Tibial artery (tissue), 4 donors: ENCODE measurements at places on chromosomes 2 and 18.

- peak; percentile 91 for DNase-seq
These were observed 135.4 kb upstream of the MGAT5 start for GRCh38 chr2:134118279-134119116.

DNA sequence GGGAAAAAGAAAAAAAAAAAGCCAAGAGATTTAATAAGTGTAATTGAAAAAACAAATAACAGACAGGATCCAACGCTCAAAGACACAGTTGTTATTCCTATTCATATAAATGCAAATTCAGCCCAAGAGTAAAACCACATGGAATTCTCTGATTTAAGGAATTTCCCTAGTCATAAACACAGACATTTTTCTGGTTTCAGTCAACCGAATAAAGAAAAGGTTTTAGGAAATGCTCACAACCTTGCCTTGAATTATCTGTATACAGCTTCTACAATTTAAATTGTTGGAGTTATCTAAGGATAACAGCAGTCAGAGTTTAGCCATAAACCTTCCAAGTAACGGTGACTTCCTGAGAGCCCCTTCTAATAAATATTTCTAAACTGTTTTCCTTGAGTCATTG is 122.7 kb downstream of the VWC2L start:
- no peak for DNase-seq

DNA sequence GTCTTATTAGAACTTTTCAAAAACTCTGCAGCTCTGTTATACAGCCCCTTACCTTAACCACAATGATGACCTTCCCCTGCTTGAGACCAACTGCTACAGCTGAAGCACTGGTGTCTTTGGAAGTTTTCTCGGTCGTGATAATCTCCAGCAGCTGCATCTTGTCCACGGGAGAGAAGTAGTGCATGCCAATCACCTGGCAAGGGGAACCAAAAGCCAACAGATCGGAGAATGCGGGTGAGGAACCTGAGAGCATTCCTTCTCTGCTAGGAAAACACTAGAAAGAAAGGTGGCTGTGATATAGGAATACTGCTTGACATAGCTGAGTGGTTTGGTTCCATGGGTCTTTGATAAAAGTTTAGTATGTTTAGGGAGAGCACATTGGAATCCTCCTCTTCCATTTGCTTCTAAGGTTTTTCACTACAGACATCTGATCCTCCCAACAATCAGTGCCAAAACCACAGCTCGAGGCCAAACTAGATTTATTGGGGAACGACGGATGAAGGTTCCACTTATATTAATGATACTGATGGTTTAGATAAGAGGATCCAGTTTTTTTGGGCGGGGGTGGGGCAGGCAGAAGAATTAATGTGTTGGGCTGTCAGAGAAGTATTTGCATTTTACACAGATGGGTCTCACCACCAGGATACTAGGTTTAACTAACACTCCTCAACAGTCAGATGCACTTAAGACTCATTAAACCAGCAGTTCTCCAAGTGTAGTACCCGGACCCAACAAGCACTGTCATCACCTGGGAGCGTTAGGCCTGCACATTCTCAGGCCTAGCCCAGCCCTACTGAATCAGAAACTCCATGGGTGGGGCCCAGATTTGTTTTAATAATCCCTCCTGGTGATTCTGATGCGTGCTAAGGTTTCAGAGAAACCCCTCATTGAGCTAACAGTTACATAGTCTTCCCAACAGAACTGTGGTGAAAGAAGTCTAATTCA is 22.4 kb downstream of the GAREM2 start:
- DNase-seq = no peak

GRCh38 chr2:217066510-217067270 is 206.8 kb upstream of the TNP1 start:
- DNase-seq = no peak

DNA sequence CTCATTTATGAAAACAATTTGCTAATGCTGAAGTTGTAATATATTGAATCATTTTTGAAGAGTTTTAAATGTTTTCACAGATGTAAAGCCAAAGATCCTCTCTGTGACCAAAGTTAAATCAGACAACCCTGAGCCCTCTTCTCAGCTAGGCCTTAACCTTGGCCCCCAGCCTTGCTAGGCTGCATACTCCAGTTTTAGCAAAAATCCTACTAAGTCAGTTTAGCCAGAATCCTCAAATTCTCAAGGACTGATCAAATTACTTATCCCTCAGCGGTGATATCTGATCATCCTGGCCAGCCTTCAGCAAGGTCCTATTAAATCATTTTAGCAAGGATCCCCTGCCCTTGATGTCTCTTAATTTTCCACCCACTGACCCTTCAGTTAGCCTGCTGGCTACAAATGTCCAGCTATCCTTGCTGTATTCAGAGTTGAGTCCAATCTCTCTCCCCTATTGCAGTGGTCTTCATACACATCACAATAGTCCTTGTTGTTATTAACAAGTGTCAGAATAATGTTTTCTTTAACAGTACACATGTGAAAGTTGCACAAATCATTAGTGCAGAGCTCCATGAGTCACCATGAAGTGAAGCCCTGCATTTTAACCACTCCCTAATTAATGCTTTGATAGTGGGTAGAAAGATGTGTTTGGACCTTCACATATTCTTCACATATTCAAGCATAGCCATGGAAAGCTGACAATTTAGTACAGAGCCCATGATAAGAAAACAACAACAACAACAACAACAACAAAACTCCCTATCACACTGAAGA is 206.4 kb downstream of the NBAS start:
- no peak for DNase-seq

GRCh38 chr2:236818281-236819045 is 248.8 kb downstream of the ACKR3 start:
- DNase-seq = no peak

DNA sequence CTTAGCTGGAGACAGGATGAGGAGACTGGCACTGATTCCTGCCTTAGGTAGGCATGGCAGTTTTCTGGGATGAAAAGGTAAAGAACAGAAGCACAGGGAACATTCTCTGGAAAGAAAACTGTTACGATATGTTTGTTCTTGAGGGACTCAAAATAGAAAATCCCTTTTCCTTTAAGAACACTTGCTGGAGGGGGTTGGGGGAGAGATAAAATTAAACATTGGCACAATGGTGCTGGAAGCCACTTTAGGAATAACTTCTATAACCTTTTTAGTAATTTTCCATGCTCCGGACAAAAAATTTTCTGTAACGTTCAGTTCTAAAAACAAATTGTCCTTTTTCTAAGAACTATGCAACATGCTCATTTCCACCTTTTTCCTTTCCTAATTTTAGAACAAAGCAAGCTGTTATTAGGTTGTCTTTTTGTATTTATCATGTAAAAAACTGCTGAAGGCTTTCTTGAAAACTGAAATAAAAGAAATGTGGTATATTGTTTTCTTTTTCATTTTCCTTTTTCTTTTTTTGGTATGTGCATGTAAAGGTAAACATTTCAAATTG is 343.8 kb downstream of the EPHA4 start:
- DNase-seq = no peak

- no peak for DNase-seq
These were observed 124.1 kb downstream of the MEMO1 start for GRCh38 chr2:31886700-31887099.

GRCh38 chr2:67652679-67653078 is 255.5 kb downstream of the ETAA1 start:
- DNase-seq = no peak

DNA sequence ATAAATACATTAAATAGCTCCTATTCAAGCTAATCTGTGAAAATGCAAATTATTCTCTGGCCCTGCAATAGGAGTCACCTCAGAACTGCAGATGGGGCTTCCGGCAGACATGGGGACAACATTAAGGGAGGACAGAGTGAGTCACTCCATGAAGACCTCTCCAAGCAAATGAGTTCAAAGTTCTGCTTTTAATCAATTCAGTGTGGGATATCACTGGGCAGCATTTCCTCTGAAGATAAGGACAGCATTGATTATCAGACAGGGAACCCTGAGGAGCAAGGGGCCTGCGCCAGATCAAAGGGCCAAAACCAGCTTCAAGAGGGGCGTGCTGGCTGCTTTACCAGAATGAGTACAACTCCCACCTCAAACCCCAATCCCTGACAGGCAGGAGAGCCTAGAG is 356.9 kb upstream of the KLHL29 start:
- DNase-seq = no peak

DNA sequence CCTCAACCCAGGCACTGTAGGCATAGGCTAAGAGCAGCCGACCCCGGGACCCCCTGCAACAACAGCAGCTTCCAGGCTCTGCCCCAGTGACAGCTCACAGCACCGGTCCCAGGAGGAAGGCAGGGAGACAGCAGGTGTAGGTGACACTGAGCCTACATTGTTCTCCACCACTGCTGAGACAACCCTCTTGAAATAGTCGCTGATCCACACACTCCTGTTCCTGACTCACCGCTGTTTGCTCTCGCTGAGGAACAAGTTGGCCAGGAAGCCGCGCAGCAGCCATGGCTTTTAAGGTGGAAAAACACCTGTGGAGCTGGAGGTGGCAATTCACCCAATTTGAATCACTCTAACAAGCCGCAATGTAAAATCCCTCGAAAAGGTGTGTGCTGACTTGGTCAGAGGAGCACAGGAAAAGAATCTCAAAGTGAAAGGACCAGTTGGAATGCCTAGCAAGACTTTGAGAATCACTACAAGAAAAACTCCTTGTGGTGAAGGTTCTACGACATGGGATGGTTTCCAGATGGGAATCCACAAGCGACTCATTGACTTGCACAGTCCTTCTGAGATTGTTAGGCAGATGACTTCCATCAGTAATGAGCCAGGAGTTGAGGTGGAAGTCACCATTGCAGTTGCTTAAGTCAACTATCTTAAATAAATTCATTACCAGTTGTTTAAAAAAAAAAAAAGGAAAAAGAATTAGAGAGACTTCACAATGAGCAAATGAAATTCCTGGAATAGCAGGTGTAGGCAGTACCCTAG is 167.5 kb downstream of the ARL4C start:
- no peak for DNase-seq

DNA sequence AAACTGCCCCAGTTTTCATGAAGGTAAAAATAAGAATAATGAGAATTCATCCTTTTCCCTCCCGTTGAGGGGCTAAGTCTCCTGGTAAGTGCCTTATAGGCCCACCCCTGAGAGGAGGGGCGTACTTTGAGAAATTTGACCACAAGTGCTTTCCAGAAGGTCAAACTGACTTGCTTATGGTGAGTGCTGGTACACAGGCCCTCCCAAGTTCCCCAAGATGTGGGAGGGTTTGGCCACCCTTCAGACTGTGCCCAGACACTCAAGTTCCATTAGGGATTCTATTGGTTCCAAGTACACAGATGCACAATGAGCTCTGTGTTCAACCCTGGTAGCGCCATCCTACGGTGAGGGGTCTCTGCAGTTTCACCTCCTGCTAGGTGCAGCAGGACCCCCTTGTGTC is 205.1 kb downstream of the CTIF start:
- no peak for DNase-seq
